ENCODE measurements at places on chromosomes 13 and 19.

GRCh38 chr13:33636243-33636642, 181.7 kb upstream of the RFC3 start:
- DNase-seq = no peak

GRCh38 chr19:30625947-30626625, 253.9 kb downstream of the ZNF536 start:
- no peak for DNase-seq

- no peak for DNase-seq
Measured at GRCh38 chr13:110248449-110249143, 58.4 kb downstream of the COL4A1 start.

DNA sequence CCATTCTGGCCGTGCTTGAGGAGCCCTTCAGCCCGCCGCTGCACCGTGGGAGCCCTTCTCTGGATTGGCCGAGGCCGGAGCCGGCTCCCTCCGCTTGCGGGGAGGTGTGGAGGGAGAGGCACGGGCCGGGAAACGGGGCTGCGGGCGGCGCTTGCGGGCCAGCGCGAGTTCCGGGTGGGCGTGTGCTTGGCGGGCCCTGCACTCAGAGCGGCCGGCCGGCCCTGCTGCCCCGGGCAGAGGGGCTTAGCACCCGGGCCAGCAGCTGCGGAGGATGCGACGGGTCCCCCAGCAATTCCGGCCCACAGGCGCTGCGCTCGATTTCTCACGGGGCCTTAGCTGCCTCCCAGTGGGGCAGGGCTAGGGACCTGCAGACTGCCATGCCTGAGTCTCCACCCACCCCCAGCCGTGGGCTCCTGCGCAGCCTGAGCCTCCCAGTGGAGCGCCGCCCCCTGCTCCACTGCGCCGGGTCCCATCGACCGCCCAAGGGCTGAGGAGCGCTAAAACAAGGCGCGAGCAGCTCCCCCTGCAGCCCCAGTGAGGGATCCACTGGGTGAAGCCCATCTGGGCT, 76.5 kb downstream of the PCDH20 start:
- DNase-seq = no peak

DNA sequence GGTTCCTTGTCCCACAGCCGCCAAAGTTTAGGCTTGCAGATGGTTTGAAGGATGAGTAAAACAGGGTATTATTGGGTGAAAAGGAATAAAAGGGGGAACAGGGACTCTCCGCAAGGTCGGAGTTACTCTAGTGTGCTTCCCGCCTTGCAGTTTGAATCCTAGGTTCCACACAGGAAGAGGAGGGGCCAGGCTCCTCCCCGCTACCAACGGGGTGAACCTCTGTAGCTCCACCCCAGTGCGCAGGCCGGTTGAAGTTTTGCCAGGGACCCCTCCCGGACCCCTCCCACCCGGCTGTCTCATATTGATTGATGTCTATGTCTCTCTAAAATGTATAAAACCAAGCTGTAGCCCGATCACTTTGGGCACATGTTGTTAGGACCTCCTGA, 11.6 kb upstream of the GTF2F2 start:
- DNase-seq = no peak

GRCh38 chr13:67048084-67048820, 181.9 kb downstream of the PCDH9 start:
- no peak for DNase-seq

DNA sequence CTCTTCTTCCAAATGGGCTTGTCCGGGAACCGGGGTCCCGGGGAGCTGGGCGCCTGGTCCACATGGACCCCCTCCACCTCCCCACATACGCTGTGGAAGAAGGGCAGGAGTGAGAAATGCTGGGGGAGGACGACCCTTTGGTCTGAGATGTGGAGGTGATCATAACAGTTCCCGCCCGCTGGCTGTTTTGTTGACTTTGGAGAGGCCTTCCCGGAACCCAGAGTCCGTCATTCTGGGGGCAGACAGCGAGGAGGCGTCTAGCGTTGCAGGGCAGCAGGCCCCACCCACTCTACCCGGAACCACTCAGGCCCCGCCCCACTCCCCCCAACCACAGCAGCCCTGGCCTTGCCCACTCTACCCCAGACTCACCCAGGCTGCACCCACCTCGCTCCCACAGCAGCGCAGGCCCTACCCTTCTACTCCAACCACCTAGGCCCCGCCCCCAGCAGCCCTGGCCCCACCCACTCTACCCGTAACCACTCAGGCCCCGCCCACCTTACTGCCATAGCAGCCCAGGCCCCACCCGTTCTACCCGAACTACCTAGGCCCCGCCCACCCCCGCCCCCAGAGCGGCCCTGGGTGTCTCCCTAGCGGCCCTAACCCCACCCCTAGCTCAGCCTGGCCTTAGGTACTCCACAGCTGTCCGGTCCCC, 7.1 kb downstream of the GPR108 start:
- no peak for DNase-seq

- no peak for DNase-seq
Measured at GRCh38 chr13:72849571-72849970, 67.6 kb downstream of the PIBF1 start.

DNA sequence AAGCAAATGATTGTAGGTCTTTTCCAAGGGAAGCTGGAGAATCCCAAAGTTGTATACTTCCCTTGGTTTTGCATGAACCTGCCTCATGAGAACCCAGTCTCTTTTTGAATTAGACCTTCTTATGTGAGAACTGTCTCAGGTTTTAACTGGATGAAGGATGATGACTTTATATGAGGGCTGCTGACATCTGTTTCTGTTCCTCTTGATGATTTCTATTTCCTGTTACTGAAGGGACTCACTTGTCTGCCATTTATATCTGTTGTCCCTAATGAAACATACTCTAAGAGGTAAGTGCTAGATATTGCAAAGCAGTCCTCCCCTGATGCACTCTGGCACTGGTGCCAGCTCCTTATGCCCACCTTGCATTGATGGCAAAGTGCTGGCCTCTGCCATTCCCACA, 33.6 kb downstream of the ERICH4 start:
- DNase-seq = no peak

Measured in GF-D8 (cell line).